Sciatic nerve (tissue), 2 donors: ENCODE measurements at places on chromosomes 16 and 17.

GRCh38 chr17:75418531-75418930 lies 13.1 kb upstream of the GRB2 start:
- peak; percentile 50 for DNase-seq

DNA sequence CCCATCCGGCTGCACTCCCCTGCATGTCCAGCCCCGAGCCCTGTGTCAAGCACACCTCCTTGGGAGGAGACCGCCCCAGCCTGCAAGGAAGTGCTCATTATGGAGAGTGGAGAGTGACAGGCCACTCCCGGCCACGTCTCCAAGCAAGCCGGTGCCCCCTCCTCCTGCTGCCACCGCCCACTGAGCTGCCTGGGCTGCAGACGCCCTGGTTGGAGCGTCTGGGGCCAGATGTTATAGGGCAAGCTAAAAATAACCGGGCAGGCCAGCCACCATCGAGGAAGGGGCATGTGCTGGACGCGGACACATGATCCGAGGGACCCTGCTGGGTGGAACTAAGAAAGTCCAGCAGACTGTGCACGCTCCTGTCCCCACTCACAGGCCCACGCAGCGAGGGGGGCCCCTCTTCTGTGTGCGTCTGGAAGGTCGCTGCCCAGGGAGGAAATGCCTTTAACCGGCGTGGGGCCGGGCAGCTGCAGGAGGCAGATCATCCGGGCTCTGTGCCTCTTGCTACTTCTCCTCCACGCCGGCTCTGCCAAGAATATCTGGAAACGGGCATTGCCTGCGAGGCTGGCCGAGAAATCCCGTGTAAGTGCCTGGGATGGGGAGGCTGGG lies at the start of gene WFDC1:
Gene WFDC1, plus strand, starts transcription at position 348 of the 612 bp plus-strand sequence. Its CDS starts 94 bp downstream, at position 442.
- no peak for DNase-seq

DNA sequence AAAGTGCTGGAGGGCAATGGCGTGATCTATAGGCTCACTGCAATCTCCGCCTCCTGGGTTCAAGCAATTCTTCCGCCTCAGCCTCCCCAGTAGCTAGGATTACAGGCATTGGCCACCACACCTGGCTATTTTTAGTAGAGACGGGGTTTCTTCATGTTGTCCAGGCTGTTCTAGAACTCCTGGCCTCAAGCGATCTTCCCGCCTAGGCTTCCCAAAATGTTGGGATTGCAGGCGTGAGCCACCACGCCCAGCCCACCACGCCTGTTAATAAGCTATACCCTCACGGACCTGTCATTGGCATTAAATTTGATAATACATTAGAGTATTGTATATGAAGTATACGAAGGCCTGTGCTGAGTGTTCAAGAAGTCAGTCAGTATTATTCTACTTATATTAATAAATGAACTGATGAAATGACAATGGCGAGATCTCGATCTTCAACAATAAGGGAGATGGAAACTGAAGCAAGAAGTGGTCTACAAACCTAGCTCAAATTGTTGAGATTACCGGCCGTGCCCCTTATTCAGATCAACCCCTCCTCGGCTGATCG lies 818 bp upstream of the BCAS3 start:
- DNase-seq = no peak

DNA sequence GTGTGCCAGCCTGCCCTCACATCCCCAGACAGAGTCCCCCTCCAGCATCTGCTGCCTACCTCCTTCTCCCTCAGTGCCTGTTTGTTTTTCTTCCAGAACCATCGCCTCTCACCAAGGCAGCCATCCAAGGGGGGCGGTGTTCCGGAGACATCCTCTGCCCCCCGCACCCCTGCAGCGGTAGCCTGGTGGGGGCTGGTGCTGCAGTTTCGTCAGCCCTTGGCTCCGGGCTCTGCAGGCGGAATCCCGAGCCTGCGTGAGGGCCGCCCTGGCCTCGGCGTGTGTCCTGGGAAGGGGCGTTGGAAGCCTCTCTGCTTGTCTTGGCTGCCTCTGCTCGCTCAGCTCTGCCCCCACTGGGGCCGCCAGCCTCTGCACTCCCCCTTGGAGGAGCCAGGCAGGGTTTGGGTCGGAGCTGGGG lies 126.0 kb upstream of the CIBAR2 start:
- DNase-seq = peak; percentile 89

DNA sequence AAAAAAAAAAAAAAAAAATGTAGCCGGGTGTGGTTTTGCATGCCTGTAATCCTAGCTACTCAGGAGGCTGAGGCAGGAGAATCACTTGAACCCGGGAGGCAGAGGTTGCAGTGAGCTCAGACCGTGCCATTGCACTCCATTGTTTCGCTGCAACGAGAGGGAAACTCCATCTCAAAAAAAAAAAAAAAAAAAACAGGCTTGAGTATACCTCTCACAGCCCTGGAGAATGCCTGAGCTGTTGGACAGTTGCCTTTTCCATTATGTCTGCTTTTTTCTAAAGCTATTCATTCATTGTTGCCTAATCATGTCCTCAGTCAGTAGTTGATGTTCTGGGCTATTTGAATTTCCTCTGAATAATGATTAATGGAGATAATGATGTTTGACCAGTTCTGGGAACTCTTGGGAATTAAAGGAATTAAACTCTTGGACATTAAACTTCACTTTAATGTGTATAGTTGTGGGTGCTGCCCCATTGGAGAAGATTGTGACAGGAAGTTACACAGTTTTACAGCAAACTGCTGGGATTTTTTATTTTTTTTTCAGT lies 11.8 kb downstream of the HMOX2 start:
- DNase-seq = no peak

GRCh38 chr17:47813512-47814031 lies 8.0 kb downstream of the OSBPL7 start:
- peak; percentile 54 for DNase-seq

- DNase-seq = no peak
Observed at GRCh38 chr17:81132197-81132540, 33.1 kb upstream of the PVALEF start.

GRCh38 chr16:87855852-87856715 lies 13.2 kb downstream of the SLC7A5 start:
- DNase-seq = no peak

DNA sequence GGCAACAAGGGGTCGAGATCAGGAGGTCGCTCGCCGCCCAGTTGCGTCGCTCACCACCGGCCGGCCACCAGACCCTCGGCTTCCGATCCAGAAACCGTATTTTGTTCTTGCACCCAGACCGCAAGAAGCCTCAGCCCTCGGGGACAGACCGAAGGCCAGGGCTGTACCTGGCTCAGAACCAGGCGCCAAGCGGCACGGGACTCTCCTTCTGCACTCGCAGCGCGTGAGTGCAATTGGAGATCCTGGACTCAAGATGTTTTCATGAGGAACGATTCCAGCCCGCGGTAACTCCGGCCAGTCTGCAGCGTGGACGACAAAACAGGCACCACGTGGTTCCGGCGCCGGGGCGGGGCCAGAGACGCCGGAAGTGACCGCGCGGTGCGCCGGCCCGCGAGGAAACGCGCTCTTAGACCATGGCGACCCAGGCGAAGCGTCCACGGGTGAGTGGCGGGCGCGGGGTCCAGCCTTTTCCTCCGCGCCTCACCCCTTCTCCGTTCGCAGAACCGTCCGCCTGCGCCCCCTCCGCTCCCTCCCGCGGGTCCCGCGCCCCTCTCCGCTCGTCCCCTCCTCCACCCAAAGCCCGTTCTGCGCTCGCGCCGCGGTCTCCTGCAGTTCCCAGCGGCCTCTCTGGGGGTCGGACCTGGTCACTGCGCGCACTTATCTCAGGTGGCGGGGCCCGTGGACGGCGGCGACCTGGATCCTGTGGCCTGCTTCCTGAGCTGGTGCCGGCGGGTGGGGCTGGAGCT lies at the start of gene SETD6:
Gene SETD6, plus strand, starts transcription at position 393 of the 746 bp plus-strand sequence. Its CDS starts 21 bp downstream, at position 414.
- peak; percentile 92 for DNase-seq

DNA sequence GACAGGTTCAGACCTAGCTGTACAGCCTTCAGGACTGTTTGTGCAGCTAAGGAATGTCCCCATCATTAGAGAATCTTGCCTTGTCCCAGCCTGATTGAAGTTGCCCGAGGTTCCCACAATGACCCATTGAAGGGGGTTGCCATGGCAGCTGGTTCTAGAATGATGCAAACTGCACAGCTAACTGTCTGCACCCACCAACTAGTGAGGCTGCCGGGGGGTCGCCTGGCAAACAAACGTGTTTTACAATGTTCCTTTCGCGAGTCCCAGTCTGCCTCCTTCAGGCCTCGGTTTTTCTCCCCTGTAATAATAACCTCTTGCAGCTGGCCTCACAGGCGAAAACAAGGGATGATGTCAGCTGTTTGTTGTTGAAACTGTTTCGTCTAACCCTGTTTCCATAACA lies 5.5 kb downstream of the C16orf96 start:
- no peak for DNase-seq

GRCh38 chr16:24163935-24164334 lies 92.2 kb upstream of the CACNG3 start:
- DNase-seq = no peak

GRCh38 chr16:69921127-69921526 lies 30.0 kb upstream of the CLEC18A start:
- no peak for DNase-seq

DNA sequence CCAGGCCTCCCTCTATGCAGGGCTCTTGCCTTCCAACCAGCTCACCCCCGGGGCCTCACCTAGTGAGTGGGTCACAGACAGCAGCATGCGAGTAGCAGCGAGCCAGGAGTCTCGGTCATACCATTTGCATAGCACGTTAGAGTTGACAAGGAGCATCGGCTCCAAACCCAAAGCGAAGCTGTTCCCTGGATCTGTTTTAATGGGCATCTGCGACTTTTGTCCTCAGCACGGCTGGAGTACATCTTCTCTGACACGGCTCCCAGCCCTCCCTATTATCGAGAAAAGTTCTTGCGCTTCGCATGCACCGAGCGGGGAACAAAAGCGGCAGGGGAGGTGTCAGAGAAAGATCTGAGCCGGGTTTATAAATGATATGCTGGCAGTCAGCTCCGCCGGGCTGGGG lies 253.3 kb downstream of the MAF start:
- no peak for DNase-seq

DNA sequence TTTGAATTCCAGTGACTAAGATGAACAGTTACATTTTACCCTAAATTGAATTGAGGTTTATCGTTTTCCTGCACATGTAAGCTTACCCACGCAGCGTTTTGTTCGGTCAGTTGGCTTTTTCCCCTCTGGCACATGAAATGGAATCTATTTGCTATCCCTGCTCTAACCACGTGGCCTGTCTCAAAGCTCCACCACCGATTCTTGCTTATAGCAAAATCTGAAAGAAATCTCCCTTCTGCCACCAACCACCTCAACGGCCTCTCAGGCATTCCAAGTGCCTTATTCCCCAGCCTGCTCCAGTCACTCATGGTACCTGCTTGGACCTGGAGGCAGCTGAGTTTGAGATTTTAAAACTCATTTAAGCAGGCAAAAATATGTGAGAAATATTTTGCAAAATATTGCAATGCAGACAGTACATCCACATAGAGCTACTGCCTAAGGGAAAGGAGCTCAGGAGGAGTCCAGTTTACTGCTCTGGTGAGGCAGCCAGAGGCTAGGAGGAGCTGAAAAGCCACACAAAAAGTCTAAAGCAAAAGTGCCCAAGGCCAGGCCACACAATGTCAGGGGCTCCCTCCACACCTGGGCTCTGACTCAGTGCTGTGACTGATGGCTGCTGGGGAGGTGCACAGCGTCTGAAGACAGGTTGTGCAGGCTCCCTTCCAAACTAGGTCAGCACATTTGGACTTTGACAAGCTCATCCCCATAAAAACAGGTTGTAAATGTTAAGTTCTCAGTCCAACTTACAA lies 26.4 kb downstream of the ARHGAP17 start:
- no peak for DNase-seq

DNA sequence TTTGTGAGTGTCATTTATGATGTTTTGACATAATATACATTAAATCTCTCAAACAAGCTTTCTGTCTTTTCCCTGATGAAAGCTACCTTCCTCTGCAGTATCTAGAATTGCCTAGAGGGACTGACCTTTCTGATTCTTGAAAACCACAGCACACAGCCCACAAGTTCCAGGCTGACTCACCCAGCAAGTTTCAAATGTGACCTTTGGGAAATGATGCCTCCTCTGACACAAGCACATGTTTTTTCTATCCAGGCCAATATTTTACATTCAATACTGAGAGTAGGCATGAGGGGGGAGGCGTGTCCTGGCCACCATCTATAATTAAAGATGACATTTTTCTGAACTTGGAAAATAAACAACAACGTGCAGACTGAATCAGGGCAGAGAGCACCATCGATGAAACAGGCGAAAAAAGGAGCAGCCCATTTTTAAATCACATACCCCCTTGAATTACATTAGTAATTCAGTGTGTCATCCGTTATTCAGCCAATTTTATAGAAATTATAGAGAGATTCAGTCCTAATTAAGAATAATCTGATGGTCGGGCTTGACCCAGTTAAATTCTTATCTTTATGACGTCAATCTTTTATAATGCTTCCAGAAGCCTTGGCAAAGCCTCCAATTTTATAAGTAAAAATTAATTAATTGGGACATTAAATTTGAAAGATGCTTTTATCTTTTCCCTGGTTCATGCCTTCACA lies 292.6 kb upstream of the CDH11 start:
- DNase-seq = no peak

GRCh38 chr16:64391063-64391600 lies 730.7 kb downstream of the CDH11 start:
- no peak for DNase-seq

- DNase-seq = no peak
Observed at GRCh38 chr16:51166091-51166490, 15.0 kb upstream of the SALL1 start.

DNA sequence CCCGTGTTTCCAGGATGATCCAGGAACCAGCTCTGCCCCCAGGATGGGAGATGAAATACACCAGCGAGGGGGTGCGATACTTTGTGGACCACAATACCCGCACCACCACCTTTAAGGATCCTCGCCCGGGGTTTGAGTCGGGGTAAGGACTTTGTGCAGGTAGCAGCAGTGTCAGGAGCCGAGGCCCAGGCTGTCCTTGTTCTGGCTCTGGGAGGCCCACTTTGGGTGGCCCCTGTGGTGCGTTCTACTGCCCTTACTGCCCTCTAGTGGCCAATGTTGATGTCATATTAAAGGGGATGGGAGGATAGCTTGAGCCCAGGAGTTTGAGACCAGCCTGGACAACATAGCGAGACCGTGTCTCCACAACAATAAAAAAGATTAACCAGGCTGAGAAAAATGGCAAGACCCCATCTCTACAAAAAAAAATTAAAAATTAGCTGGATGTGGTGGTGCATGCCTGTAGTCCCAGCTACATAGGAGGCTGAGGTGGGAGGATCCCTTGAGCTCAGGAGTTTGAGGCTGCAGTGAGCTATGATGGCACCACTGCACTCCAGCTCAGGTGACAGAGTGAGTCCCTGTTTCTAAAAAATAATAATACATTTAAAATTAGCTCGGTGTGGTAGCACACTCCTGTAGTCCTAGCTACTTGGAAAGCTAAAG lies 20.9 kb upstream of the CLEC18A start:
- peak; percentile 70 for DNase-seq
